ENCODE measurements at places on chromosomes 12 and 14.

- DNase-seq: no peak
Measured at GRCh38 chr12:27580561-27581330, 56.7 kb downstream of the PPFIBP1 start.

DNA sequence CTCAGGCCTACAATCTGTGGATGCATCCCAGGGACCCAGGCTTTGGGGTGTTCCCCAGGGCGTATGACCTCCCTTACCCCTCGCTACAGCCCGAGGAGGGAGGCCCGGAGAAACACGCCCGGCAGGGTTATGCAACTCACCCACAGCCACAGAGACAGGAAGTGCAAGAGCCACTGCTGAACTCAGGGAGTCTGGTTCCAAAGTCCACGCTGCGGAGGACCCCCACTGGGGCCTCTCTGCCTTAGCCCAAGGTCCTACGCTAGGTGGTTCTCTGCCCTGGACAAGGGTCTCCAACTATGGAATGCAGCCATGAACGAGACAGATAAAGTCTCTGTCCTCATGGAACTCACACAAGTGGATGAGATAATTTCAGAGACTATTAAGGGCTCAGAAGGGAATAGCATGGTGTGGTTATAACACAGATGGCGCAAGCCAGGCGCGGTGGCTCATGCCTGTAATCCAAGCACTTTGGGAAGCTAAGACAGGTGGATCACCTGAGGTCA lies 11.3 kb downstream of the SCARB1 start:
- no peak for DNase-seq

GRCh38 chr12:121246893-121247557 lies 37.1 kb downstream of the P2RX4 start:
- DNase-seq: no peak

DNA sequence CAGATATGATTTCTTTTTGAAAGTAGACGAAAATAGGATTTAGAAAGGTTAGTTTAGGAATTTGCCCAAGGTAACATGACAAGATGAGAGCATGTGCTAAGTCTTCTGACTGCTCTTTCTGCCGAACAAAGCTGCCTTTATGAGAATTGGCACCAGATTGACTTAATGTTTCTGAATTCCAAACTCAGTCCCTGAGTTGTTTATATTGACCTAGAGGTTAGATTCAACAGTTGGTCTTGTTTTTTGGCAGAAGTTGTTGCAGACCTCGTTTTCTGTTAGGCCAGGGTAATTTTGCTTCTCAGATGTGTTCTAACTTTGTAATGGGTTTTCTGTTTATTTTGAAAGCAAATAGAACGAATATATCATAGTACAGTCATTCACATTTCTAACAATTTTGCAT lies 61.5 kb upstream of the LRTM2 start:
- DNase-seq: no peak

- no peak for DNase-seq
Measured at GRCh38 chr12:13313886-13314285, 117.4 kb downstream of the EMP1 start.
